Left lung (tissue), 14 donors: ENCODE measurements at places on chromosomes 12 and 14. TPM values are rescaled to one million over a fixed set of nuclear protein-coding genes. Genes with fewer than 3 reads are reported as not detected.

The ARMH4 gene
- total RNA-seq, result 9.7 TPM

The SLC6A13 gene
- 2.8 TPM for total RNA-seq

The CIPC gene
- 18.6 TPM for total RNA-seq

The LHX5 gene
- total RNA-seq, result not detected

The TRHDE gene
- total RNA-seq, result 0.87 TPM

The PRB2 gene
- not detected for total RNA-seq

- H3K36me3 ChIP-seq, result no peaks in the 10 kb centered on the region
- H3K27ac ChIP-seq, result no peak overlapping the region
- H3K27me3 ChIP-seq, result no peaks in the 10 kb centered on the region
- no peaks in the 10 kb centered on the region for H3K4me1 ChIP-seq
These were observed 383.8 kb downstream of the PCNX1 start for GRCh38 chr14:71290960-71291466.

DNA sequence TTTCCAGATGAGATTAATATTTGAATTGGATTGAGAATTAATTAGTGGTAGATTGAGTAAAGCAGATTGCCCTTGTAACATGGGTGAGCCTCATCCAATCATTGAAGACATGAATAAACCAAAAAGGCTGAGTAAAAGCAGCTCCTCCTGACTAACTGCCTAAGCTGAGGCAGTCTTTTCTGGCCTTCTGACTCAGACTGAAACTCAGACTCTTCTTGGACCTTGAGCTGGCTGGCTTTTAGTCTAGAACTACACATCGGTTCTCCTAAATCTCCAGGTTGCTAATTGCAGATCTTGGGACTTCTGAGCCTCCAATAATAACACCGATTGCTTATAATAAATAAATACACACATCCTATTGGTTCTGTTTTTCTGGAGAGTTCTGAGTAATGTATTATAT, 24.0 kb downstream of the FKBP11 start:
- peaks cover 6% of the 10 kb centered on the region for H3K4me1 ChIP-seq
- no peak for DNase-seq
- no peak overlapping the region for H3K27ac ChIP-seq
- no peak overlapping the region for H3K4me3 ChIP-seq

DNA sequence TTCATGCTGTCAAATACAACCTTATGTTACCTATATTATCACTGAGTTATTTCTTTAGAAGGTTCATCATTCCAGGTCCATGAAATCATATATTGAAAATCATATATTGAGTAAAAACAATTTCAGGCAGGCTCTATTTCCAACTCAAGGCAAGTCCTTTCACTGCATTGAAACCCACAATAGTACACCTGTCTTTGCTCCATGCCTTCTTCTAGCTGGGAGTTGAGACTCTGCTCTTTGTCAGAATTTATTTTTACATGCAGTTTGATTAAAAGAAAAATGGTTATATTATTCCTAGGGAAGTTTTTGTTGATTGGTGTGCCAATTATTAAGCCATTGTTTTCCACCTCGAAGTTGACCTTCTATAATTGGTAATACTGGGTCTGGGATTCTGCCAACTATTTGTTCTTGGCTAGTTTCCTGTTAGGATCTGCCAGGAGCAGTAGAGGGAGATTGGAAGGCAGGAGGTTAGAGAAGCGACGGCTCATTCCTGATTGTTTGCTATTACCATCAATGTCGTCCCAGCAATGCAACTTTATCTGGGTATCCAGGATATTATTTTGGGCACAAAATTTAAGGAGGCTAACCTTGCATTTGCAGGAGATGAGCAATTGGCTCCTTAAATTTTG, 79.5 kb upstream of the MIS18BP1 start:
- H3K36me3 ChIP-seq, result no peaks in the 10 kb centered on the region
- DNase-seq, result no peak
- no peaks in the 10 kb centered on the region for H3K27me3 ChIP-seq
- no peak overlapping the region for H3K4me3 ChIP-seq
- no peaks in the 10 kb centered on the region for H3K4me1 ChIP-seq
- no peak overlapping the region for H3K27ac ChIP-seq

- no peaks in the 10 kb centered on the region for H3K36me3 ChIP-seq
- H3K27me3 ChIP-seq, result no peaks in the 10 kb centered on the region
- DNase-seq, result no peak
These were observed 1025.9 kb upstream of the NOVA1 start for GRCh38 chr14:27623782-27624181.

DNA sequence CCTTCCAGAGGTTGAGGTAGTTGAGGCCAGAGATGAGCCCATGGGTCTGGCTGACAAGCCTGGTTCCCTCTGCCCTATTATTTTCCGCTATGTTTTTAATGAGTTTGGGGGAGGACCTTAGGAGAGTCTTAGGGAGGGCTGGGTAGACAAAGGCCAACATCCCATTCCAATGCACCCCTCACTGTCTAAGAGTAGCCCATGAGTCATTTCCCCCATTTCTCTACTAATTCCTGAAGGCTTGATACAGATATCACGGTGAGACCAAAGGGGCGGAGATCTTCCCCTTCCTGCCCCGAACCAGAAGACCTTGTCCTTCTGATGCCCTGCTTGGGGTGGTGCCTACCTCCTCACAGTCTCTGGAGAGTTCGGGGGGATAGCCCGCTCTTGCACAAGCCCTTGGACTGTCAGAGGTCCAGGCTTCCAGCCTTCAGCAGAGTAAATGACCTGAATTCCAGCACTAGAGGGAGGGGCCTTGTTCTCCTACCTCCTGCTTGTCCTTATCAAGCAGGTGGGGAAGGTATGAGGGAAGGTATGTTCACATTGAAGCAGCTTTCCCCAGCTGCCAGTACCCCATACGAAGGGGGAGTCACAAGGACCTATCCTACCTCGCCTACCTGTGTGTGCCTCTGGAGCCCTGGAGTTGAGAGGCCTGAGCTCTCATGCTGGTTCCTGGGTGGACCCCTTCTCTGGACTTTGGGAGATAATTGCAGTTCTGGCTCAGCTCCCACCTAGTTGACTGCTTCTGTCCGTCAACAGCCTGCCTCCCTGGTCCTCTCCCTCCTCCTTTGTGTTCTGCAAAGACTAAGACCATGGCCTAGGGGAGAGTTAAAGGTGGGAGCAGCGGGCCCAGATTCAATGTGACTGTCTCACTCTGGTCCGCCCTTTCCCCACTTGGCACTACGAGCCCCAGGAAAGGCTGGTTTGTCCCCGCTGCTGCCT, 3.7 kb downstream of the PSMB11 start:
- no peaks in the 10 kb centered on the region for H3K36me3 ChIP-seq
- H3K27me3 ChIP-seq, result no peaks in the 10 kb centered on the region
- no peak for DNase-seq
- H3K27ac ChIP-seq, result peak overlapping the region; percentile 5
- no peak overlapping the region for H3K4me3 ChIP-seq

- H3K27me3 ChIP-seq, result no peaks in the 10 kb centered on the region
- no peaks in the 10 kb centered on the region for H3K36me3 ChIP-seq
- no peak for DNase-seq
- H3K4me3 ChIP-seq, result no peak overlapping the region
- no peak overlapping the region for H3K27ac ChIP-seq
- peaks cover 6% of the 10 kb centered on the region for H3K4me1 ChIP-seq
These were observed 10.4 kb downstream of the MSI1 start for GRCh38 chr12:120358412-120359100.

DNA sequence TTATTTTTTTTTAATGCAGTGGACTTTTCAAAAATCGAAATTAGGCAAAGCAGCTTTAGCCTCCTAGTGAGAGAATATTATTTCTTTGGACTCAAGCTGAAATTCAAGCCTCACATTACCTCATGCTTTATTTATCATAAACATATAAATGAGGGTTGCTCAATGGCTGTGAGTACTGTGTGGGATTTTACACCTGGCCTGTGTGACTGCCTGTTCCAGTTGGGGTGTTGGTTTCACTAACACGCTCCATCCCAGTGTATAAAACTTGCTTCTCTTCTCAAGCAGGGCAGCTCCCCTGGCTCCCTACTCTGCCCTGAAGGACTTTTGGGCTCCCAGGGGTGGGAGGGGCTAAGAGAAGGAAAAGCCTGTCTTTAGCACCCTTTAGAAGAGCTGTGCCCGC, 15.0 kb downstream of the ANKLE2 start:
- no peak overlapping the region for H3K27ac ChIP-seq
- peaks cover 100% of the 10 kb centered on the region for H3K36me3 ChIP-seq
- H3K4me3 ChIP-seq, result no peak overlapping the region
- no peaks in the 10 kb centered on the region for H3K27me3 ChIP-seq
- DNase-seq, result no peak
- no peaks in the 10 kb centered on the region for H3K4me1 ChIP-seq

GRCh38 chr12:264269-264668, 1.6 kb upstream of the SLC6A13 start:
- H3K27me3 ChIP-seq, result peaks cover 84% of the 10 kb centered on the region
- no peak for DNase-seq
- no peak overlapping the region for H3K4me3 ChIP-seq
- no peaks in the 10 kb centered on the region for H3K36me3 ChIP-seq

- no peak for DNase-seq
- H3K36me3 ChIP-seq, result no peaks in the 10 kb centered on the region
These were observed 24.2 kb downstream of the SH2B3 start for GRCh38 chr12:111429828-111430432.
